CD14-positive monocyte (primary cell): ENCODE measurements at places on chromosomes 5 and 9. TPM values are rescaled to one million over a fixed set of nuclear protein-coding genes. Genes with fewer than 3 reads are reported as not detected.

DNA sequence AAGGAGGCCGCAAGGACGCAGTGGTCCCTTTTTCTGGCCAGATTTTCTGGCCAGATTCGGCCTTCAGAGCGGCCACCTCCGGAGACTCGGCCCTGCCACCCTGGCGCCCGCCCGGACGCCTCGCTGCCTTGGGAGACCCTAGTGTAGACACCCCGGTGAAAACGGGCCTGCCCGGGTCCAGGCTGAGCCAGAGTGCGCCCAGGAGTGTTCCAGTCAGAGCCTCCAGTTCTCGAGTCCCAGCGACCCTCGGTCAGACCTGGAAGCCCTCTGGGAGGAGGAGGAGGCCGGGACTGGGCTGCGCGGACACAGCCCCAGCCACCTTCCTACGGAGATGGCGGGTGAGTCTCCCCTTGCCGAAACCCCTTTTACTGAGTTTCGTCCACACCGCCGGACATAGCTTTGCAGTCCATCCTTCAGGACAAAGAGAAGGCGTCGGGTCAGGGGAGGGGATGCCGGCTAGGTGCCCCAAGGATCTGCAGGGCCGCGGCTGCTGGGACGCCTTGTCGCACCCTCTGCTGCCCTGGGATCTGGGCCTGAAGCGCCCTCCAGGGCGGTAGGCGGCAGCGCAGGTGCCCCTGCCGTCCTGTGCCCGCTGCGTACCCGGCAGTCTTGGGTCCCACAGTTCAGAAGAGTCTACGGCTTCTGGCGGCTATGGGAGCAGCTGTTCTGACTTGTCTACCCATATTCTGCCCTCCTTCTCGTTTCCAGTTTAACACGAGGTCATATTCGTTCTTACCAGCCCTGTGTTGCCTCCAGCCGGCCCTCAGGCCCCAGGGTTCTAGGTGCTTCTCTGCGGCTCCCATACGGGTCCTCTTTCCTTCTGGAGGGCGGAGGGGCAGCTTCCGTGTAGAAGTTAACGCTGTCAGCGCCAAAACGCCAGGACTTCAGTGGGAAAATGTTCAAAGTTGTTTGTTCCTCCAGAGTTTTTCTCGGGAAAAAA is 1771.7 kb upstream of the CDH9 start:
- DNase-seq: no peak

- no peak for DNase-seq
These were observed 35.0 kb downstream of the TEX10 start for GRCh38 chr9:100317706-100318105.

Gene LRRC19
- not detected for polyA plus RNA-seq

Gene ABL1
- 4.5 TPM for polyA plus RNA-seq

GRCh38 chr9:26234865-26235264 is 556.6 kb upstream of the TUSC1 start:
- no peak for DNase-seq

Gene OR1N1
- not detected for polyA plus RNA-seq
